NCI-H1436 (cell line): ENCODE measurements at places on chromosomes 6 and 20.
A peak's percentile ranks its signal among the peaks of the same experiment; 100 is the strongest.

DNA sequence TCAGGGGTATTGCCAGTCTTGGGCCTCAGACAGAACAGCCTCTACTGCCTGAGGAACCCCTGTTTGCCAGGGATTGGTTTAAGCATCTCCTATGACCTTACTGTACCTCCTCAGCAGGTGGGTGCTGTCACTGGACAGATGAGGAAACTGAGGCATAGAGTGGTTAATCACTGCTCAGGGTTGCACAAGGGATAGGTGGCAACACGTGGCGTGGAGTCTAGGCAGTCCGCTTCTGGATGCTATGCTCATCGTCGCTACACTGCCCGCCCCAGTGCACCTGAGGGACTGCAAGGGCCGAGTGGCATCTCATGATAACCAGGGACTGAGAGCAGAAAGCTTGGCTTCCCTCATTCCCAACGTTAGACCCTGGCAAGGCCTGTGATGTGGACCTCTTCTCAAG, 101.8 kb upstream of the SULF2 start:
- DNase-seq: no peak

DNA sequence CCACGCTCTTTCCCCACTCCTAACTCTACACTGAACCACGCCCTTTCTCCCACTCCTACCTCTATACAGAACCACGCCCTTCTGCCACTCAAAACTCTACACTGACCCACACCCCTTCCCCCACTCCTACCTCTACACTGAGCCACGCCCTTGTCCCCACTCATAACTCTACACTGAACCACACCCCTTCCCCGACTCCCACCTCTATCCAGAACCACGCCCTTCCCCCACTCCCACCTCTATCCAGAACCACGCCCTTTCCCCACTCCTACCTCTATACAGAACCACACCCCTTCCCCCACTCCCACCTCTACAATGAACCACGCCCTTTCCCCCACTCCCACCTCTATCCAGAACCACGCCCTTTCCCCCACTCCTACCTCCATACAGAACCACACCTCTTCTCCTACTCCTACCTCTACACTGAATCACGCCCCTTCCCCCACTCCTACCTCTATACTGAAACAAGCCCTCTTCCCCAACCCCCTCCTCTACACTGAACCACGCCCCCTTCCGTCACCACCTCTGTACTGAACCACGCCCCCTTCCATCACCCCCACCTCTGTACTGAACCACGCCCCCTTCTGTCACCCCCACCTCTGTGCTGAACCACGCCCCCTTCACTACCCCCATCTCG, 10.1 kb downstream of the PXMP4 start:
- DNase-seq: no peak

GRCh38 chr6:75308250-75308988, 23.8 kb upstream of the TMEM30A start:
- no peak for DNase-seq

GRCh38 chr20:36506253-36506652, 35.1 kb upstream of the MYL9 start:
- DNase-seq: no peak

- no peak for DNase-seq
Observed at GRCh38 chr6:162736961-162737360, 9.2 kb downstream of the PACRG start.

DNA sequence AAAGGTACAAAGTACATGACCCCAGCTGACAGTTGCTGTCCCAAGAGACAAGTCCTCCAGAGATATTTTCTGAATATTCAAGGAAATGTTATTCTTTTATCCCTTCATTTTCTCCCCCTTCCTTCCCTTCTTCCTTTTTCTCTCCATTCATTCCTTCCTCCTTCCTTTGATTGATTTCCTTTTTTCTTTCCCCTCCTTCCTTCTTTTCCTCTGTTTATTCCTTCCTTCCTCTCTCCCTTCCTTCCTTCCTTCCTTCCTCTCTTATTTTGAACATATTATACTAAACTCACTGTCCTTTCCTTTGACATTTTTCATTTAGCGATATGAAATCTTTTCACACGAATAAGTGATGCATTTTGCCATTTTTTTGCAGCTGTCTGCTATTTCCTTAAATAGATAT, 73.2 kb upstream of the HDDC2 start:
- no peak for DNase-seq

GRCh38 chr20:47235853-47236638, 120.5 kb downstream of the ZMYND8 start:
- no peak for DNase-seq

DNA sequence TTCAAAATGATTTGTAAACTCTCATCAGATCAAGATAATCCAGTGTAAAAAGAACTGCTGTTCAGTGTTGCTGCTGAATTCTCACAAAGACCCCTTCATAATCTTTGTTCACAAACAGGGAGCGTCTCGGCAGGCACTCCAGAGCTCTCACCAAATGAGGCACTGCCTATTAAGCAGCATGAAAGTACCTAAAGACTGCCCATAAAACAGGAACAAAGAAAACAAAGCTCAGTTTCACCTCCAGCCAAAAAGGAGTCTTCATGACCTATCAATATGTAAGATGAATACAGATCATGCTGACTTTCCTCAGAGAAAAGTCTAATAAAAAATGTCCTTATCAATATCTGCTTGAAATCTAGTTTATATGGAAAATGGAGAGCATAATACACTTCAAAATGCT, 41.8 kb downstream of the GPR63 start:
- no peak for DNase-seq

DNA sequence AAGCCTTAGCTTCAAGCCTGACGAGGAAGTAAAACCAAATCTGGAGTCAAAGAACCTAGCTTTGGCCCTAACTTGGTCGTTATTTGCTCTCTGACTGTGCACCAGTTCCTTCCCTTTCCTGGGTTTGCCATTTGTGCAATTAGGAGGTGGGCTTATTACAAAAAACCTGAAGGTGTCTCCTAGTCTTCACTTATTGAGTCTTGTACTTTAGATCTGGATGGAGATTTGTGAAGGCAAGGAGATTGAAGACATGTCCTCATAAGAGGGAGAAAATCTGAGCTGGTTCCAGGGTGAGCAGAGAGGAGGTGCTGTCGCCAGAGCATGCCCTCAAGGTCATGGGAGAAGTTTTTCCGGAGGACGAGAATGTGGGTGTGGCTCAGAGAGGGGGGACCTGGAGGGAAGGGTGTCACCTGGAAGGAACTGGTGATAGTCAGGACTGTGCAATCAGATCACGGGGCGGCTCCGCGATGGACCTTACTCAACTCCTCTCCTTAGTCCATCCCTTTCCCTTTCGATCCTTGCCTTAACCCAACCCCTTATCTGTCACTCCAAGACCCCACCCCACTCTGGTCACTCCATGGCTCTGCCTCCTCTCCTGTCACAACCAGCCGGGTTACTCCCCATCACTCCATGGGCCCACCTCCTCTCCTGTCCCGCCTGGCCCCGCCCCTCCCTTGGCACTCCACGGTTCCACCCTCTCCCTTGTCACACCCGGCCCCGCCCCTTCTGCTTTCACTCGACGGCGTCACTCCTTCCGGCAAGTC, 588 bp upstream of the ACSS2 start:
- DNase-seq: peak; percentile 98
